ENCODE measurements at places on chromosomes 13 and 19. TPM values are rescaled to one million over a fixed set of nuclear protein-coding genes. Genes with fewer than 3 reads are reported as not detected.

IZUMO2 gene
- total RNA-seq, result not detected

PLIN4 gene
- not detected for total RNA-seq

ANKRD27 gene
- 28.5 TPM for total RNA-seq

LHB gene
- total RNA-seq, result not detected

TRIP10 gene
- 40.6 TPM for total RNA-seq

ZNF578 gene
- total RNA-seq, result 9.5 TPM

SCEL gene
- not detected for total RNA-seq

NALCN gene
- total RNA-seq, result 27.0 TPM

LRRC63 gene
- total RNA-seq, result under 0.01 TPM

ZNF230 gene
- total RNA-seq, result 2.5 TPM

THAP8 gene
- 3.3 TPM for total RNA-seq

S1PR4 gene
- total RNA-seq, result not detected

NLRP7 gene
- not detected for total RNA-seq

DZIP1 gene
- total RNA-seq, result 62.4 TPM

NAXD gene
- 21.7 TPM for total RNA-seq

TTC9B gene
- total RNA-seq, result not detected

CAPN12 gene
- 0.30 TPM for total RNA-seq

LILRA5 gene
- total RNA-seq, result not detected

FLT1 gene
- 211 TPM for total RNA-seq

PGLYRP2 gene
- not detected for total RNA-seq

CYP4F12 gene
- total RNA-seq, result not detected

WDR88 gene
- not detected for total RNA-seq

PCDH20 gene
- total RNA-seq, result not detected

ZNF784 gene
- 4.2 TPM for total RNA-seq

ERICH6B gene
- not detected for total RNA-seq

NCAN gene
- total RNA-seq, result not detected

BORCS8 gene
- 16.9 TPM for total RNA-seq

UGGT2 gene
- total RNA-seq, result 98.9 TPM

CRLF1 gene
- total RNA-seq, result 3.0 TPM

ZSCAN22 gene
- 2.7 TPM for total RNA-seq

ZNF729 gene
- total RNA-seq, result not detected

GPR12 gene
- not detected for total RNA-seq

CERS1 gene
- 2.7 TPM for total RNA-seq

ZNF226 gene
- total RNA-seq, result 16.3 TPM

ADGRE3 gene
- not detected for total RNA-seq

SOX21 gene
- total RNA-seq, result not detected

ZNF284 gene
- 3.0 TPM for total RNA-seq

SLC17A7 gene
- not detected for total RNA-seq

ATXN8OS gene
- total RNA-seq, result not detected

AMER2 gene
- not detected for total RNA-seq
